ENCODE measurements at places on chromosomes 3 and 15.

DNA sequence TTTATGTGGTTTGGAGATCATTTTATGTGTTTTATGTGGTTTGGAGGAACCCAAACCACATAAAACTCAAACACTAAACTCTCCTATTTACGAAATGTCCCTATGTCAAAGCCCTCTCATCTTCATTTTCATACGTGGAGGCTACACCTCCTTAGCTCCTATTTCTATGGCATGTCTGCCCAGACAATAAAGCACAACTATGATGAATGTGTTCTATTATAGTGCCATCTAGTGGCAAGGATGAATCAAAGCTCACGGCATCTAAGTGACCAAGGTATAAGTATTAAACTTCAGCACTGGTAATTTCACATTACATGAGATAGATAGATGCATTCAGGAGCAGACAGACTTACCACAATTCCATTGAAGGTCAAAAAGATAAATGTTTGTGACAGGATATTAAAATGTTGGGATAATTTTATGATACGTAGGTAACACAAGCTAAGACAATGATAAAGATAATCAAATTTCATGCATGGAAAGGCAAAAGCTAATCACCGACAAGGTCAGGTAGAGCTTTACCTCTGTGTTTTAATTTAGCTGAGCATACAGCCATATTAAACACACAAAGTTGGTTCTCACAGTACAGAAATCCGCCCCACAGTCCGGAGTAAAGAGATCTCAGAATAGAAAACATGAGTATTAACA is 130.6 kb upstream of the FHIT start:
- no peak for DNase-seq

DNA sequence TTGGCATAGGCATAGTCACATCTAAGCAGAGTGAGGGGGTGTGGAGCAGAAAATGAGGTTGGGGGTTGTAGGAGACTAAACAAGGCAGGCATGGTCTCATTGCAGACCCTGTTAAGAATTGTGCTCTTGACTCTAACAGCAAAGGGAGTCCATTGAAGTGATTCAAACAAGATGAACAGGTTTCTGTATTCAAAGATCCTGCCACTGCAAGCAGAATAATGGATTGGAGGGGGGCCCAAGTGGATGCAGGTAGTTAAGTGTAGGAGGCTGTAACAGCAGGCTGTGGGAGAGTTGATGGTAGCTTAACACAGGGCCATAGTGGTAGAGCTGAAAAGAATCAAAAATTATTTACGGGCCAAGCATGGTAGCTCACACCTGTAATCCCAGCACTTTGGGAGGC is 34.4 kb downstream of the CASR start:
- no peak for DNase-seq

GRCh38 chr15:78075490-78076230 is 1.9 kb downstream of the TBC1D2B start:
- DNase-seq = no peak

DNA sequence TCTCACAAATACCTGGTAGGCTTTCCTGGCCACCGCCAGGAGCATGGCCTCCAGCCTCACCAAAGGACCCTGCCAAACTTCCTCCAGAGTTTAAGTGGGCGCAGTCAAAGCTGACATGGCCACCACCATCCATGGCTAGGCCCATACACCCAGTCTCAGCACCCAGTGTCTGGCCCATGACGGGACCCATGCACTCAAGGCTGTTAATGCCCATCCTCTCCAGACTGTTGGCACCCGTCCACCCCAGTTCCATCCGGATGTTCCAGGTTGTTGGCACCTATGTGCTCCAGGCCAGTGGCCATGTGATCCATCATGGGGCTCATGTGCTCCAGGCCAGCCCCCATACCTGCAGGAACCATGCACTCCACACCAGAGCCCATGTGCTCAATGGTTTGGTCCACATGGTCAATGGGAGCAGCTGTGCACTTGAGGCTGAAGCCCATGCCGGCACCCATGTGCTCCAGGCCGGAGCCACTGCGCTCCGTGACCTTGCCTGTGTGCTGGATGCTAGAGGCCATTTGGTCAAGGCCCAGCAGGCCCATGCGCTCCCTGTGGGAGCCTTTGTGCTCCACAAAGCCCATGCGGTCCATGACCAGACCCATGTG is 20.4 kb downstream of the CTDSPL2 start:
- DNase-seq = no peak

DNA sequence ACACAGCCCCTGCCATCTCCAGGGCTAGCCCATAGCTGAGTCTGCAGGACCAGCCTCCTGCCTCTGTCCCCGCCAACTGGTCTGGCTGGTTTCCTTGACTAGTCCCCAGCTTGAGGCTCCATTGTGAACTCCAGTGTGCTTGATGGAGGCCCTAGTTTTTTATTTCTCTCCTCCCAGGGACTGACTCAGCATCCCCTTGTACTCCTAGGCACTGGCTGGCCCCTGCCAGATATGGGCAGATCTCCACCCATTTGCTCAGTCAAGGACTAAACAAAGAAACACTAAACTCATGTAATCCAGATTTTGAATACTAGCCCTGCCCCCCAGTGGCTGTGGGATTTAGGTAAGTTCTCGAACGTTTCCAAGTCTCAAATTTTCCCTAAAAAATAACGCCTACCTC is 415.4 kb upstream of the RORA start:
- DNase-seq = no peak

GRCh38 chr15:70160803-70161565 is 63.3 kb upstream of the TLE3 start:
- DNase-seq = no peak

GRCh38 chr15:100030586-100031229 is 297.5 kb upstream of the LYSMD4 start:
- no peak for DNase-seq

DNA sequence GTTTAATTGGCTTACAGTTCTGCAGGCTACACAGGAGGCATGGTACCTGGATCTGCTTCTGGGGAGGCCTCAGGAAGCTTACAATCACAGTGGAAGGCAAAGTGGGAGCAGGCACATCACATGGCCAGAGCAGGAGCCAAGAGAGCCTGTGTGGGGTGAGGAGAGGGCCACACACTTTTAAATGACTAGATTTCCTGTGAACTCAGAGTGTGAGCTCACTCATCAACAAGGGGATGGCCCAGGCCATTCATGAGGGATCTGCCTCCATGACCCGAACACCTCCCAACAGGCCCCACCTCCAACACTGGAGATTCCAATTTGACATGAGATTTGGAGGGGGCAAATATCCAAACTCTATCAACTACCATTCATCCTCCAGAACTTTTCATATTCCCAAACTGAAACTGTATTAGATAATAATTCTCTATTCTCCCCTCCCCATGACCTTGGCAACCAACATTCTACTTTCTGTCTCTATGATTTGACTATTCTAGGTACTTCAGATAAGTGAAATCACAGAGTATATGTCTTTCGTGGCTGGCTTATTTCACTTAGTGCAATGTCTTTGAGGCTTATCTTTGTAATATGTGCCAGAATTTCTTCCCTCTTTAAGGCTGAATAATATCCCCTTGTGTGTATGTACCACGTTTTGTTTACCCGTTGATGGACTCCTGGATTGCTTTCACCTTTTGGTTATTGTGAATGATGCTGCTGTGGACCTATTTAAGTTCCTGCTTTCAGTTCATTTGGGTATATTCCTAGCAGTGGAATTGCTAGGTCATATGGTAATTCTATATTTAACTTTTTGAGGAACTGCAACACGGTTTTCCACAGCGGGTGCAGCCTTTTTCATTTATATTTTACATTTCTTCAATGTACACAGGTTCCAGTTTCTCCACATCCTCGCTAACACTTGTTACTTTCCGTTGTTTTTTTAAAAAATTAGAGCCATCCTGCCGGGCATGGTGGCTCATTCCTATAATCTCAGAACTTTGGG is 43.8 kb downstream of the TKT start:
- DNase-seq = no peak

DNA sequence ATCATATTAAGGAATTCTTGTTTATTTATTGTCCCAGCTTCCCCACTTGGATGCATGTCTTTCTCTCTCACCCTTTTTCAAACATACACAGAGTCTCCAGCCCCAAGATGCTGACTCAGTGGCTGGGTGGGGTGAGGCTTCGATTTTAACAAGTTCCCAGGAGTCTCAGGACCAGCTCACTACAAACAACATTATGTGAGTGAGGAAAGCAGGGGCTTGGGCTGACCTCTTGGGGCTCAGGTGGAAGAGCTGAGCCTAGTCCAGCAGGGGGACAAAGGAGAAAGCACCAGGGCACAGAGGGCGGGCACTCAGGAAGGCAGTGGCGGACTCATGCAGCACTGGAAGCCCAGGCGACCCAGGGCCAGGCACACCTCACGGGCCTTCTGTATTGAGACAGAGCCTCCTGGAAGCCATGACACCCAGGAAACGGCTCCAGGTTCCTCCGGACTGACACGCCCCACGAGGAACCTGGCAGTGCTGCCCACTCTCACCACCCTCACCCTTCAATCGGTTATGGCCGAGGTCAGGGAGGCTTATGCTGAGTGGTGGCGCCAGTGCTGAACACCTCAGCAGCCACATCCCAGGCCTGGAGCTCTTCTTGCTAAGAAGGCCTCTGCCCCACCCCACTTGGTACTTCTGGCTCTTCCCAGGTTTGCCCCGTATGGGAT is 97.4 kb downstream of the LRIG1 start:
- no peak for DNase-seq

GRCh38 chr3:39191773-39192172 is 622 bp downstream of the XIRP1 start:
- no peak for DNase-seq

DNA sequence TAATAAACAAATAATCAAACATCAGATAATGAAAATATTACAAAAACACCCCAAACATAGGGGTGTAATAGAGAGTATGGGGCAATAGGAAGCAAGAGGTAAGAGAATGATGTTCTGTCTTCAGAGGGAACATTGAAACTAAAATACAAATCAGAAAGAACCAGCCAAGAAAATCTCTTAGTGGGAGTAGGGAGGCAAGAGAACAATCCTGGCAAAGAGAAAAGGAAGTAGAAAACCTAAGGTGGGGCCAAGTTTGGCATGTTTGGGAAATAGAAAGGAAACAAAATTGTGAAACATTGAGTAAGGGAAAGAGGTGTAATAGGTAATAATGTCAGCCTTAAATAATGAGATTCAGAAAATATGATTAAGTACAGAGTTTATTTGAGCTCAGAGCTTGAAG is 467.1 kb downstream of the RBMS3 start:
- no peak for DNase-seq

DNA sequence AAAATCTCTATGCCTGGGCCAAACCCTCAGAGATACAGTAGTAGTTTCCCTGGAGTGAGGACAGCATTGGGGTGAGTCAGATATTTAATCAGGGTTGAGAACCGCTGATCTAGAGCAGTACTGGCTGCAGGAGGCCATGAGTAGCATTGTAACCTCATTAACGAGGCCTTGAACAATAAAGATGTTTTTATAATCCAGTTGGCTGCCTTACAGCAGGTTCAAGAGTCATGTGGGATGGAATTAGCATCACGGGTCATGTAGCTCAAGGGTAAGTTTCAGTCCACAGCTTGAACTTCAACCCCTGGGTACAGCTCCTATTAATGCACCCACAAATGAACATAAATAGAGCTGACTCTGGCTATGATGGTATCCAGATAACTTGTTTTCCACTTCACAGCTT is 5.1 kb downstream of the HPS3 start:
- DNase-seq = no peak

DNA sequence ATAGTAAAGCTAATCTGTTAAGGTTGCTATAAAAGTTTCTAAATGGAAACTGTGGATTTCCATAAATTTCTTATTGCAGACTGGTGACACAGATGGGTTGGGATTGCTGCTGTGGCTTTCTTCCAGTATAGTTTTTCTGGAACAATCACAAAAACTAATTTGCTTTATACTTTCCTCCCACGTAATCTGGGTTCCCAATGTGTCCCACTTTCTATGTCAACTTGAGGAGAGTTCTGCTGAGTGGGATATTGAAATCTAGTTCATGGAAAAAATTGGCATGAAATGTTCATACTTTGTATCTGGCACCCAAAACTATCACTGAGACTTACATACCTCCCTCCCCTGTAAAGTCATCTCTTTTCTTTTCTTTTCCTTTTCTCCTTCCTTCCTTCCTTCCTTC is 126.8 kb downstream of the TGFBR2 start:
- DNase-seq = no peak

DNA sequence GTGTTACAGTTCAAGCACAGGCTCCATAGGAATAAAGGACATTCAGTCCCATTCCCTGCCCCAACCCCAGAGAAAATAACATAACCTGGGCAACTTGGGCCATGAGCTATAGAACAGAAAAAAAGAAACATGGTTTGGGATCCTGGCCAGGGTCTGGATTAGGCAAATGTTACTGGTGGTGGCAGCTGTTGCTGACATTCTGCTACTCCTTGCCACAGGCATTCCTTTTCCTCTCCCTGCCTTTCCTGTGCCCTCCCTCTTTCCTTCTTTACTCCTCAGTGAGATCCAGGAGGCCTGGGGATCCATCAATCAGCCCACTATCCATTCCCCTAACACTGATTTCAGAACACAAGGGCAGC is 129.1 kb downstream of the NTRK3 start:
- DNase-seq = no peak

GRCh38 chr15:55917881-55918296 is 75.5 kb downstream of the NEDD4 start:
- no peak for DNase-seq

DNA sequence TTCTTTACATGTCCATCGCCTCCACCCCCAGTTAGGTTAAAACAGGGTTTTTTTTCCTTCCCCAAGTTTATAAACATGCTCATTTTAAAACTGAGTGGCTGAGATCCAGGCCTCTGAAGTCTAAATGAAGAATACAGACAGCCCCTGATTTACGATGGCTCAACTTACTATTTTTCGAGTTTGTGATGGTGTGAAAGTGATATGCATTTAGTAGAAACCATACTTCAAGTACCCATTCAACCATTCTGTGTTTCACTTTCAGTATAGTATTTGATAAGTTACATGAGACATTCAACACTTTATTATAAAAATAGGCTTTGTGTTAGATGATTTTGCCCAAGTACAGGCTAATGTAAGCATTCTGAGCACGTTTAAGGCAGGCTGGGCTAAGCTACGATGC is 30.5 kb upstream of the GNB5 start:
- DNase-seq = no peak

GRCh38 chr3:64266065-64266931 is 41.0 kb upstream of the PRICKLE2 start:
- DNase-seq = no peak

DNA sequence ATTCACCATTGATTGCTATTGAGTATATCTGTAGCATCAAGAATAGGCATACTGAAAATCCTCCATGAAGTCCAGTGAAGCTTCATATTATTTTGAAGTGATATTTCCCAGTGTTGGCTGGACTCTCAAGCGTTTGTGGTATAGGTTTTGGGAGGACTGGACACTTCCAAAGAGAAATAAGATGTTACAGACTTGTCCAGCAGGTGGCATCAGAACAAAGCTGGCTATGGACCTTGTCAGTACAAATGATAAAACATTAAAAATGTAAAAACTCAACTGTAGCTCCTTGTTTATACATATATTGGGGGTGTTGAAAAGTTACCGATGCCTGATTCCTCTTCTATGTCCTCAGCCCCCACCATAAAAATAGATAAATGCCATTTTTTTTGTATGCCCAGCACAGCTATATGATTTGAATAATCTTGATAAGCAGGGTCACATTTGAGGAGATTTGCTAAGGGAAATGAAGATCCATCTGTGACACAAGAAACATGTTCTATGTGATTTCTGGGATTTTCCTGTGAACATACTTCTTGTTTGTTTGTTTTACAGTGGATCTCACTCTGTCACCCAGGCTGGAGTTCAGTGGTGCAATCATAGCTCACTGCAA is 54.5 kb upstream of the GOLGA6B start:
- no peak for DNase-seq

Measured in activated naive CD8-positive, alpha-beta T cell treated with anti-CD3 and anti-CD28 coated beads, Interleukin-2, amount 50 U/mL, for 16 hours (primary cell).